Cortex of kidney (tissue), 1 donor: ENCODE measurements at places on chromosomes 3 and 15.

DNA sequence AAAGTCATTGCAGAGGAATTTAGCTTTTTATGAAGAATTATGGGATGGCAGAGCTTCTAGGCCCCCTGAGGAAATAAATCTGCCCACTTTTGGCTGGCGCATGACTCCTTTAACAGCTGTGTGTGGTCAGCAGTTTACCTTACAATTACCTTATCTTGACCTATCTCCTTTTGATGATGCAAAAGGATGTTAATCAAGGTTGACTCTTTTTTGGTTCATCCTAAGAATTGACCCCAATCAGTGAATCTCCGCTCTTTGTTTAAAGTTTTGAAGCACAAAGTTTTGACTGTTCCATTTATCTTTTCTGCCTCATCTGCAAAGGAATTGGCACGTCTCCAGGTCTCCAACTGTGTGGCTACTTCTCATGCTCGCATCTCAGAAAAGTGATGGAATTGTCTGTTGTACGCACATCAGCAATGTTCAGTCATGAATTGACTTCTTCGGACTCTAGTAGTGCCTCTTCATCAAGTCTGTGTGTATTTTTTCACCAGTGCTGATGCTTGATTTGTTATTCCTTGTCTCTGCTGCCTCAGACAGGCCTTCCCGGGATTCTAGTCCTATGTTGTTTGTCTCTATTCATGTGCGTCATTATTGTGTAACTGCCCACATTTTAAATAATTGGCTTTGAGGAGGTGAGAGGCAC, 196.2 kb upstream of the CFAP20DC start:
- no peak for DNase-seq

DNA sequence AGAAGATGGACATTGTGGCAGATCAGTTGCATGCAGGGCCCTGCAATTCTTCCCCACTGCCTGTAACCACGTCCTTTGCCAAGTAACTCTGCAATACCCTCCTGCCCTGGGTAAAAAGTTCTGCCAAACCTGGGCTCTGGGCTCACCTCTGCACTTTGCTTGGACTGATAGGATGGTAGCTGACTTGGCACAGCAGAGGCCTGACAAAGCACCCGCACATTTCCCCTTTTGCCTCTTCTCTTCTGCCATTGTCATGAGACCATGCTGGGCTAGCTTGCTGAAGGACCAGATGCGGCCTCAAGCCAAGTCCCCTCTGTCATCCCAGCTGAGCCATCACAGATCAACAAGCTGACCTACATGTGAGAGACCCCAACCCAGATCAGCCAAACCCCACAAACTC, 122.4 kb downstream of the SMAD6 start:
- no peak for DNase-seq

- no peak for DNase-seq
Observed at GRCh38 chr3:153552887-153553604, 391.0 kb downstream of the RAP2B start.

DNA sequence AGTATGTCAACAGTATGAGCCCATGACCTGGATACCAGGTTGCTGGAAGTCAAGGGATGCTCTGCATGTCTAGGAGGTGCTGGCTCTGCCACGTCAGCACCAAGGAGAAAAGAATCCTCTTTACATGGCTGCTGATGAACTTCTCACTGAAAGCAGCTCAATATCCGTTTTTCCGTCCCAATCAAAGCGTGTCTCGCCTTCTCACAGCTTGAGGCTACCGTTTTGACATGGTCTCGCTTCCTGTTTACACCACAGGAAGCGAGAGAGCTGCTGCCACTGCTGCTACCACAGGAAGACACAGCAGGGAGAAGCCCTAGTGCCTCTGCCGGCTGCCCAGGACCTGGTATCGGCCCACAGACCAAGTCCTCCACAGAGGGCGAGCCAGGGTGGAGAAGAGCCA, 27.3 kb downstream of the STARD5 start:
- no peak for DNase-seq

DNA sequence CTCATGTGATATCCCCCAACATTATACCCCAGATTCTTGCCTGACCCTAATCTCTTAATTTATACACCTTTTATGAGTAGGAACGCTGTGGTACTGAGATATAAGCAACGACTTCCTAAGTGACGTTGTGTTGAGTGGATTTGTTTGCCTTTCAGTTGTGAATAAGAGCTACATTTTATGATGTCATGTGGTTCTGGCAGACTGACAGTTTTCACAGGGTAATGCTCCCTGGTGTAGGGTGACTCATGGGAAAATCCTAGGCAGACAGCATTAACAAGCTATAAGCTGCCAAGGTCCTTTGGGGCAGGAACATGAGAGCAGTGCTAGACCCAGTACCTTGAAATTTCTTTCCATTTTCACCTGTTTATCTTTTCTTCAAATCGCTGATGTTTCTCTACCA, 11.2 kb downstream of the C3orf52 start:
- DNase-seq: no peak

DNA sequence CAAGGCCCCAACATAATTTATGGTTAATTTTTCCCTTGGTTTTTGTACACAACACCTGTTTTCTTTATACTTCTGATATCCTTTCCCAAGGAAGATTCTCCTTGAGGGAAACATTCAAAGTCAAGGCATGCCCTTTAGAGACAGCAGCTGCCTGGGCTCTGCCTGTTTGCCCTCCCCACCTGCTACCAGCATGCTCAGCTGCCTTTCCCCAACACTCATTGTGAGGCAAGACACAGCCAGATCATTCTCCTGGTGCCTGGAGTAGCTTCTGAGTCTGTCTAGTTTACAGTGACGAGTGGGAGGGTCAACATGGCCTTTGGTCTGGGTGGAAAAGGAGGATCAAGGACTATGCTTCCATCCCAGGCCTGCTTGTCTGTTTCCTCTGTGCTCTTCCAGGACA, 132.5 kb downstream of the EPHB1 start:
- no peak for DNase-seq

DNA sequence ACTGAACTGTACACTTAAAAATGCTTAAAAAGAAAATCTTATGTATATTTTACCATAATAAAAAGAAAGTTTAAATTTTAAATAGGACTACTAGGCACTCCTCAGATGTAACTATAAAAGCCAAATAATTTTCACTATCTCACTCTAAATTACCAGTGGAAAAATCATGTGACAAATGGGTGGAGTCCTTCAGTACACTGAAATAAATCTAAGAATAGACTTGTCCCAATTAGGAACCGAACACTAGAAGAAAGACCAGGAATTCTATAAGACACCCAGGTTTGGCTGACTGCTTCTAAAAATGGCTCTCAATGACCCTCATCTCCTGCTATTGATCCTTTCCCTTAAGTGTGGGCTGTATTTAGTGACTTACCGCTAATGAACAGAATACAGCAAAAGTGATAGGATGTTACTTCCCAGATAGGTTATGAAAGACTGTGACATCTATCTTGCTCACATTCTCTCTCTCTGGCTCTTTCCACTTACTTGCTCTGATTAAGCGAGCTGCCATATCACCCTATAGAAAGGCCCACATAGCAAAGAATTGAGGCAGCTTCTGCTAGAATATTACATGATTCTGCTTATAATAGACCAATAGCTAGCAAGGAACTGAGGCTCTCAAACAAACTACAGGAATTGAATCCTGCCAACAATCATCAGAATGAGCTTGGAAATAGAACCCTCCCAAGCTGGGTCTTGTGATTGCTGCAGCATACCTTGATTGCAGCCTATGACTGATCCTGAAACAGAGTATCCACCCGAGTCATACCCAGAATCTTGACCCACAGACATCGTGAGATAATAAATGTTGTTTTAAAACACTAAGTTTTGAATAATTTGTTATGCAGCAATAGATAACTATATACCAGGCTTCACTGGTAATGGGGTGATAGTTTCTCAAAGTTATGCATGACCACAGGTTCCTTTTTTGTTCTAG, 16.9 kb downstream of the TTBK2 start:
- no peak for DNase-seq

DNA sequence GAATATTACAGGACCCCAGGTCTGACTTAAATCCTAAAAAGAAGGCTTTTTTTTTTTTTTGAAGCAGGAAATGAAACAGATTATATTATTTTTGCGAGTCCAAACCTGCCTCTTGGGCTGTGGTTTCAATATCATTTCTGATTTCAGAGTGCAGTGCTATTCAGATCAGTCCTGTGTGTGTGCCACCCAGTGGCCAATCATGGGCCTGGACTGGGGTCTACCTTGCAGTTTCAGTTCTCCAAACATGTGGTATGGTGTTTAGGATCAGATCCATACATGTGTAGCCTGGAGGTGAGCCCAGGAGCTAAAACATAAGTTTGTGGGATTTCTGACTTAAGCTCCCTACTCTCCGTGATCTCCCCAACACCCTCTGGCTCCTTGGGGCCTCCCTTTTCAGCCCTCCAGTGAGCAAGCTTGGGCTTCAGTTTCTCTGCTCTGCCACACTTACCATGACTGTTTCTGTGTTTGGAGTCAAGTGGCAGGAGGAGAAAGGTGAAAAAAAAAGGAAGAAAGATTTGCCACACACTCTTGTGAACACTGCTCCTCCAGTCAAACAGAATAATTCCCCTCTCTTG, 12.1 kb upstream of the THSD4 start:
- no peak for DNase-seq

- no peak for DNase-seq
Observed at GRCh38 chr3:179098388-179099077, 26.9 kb upstream of the ZMAT3 start.

GRCh38 chr3:180990505-180990904, 969 bp upstream of the DNAJC19 start:
- DNase-seq: no peak

DNA sequence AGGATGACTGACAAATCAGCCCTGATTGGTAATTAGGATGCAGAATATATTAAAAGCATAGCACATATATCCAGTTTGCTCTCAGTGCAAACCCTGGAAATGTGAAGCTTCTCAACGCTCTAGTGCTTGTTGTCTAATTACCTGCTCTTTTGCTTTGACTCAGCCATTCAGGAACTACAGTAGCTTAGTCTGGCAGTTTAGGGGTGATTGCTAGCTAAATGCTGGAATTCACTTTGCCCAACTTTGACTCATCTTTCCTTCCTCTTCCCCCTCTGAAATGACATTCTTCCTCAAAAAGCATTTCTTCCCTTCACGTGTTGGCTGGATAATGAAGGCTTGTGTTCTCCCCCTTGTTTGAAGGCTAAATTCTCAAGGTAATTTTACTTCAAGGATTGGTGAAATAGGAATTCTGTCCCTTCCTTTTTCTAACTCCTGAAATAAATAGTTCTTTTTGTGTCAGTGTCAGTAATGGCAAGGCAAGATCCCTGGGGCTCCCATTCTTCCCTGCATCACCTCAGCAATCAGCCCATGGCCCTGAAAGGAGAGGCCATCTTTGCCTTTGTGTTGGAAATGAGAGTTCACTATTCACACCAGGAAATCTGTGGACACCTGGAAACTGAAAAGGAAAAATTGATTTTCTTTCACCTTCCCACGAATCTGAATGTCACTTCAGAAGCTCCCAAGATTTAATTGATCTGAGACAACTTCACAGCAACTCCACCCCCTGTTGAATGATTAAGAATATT, 103.6 kb downstream of the ECT2 start:
- DNase-seq: no peak

GRCh38 chr3:176867681-176868663, 329.3 kb downstream of the TBL1XR1 start:
- DNase-seq: no peak

DNA sequence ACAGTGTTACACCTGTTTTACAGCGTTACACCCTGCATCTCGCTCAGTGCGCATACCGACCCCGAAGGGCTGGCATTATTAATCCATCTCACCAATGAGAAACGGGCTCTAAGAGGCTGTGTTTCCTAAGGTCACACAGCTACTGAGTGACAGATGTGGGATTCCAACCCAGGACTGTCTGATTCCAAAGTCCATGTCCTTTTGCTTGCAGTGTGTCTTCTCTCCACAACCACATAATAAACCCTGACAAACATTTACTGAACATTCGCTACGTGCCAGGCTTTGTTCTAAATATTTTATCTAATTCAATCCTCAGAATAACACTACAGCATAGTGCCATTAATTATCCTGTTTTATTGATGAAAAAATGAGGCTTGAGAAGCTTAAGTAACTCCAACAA, 79.1 kb downstream of the RAB11A start:
- DNase-seq: no peak

- DNase-seq: no peak
Observed at GRCh38 chr15:73716417-73716816, 32.2 kb downstream of the CD276 start.

GRCh38 chr15:64152507-64153387, 1.2 kb downstream of the SNX22 start:
- DNase-seq: no peak

- no peak for DNase-seq
Observed at GRCh38 chr3:114460459-114460858, 166.6 kb downstream of the TIGIT start.

GRCh38 chr3:3798631-3799113, 559 bp upstream of the LRRN1 start:
- no peak for DNase-seq

DNA sequence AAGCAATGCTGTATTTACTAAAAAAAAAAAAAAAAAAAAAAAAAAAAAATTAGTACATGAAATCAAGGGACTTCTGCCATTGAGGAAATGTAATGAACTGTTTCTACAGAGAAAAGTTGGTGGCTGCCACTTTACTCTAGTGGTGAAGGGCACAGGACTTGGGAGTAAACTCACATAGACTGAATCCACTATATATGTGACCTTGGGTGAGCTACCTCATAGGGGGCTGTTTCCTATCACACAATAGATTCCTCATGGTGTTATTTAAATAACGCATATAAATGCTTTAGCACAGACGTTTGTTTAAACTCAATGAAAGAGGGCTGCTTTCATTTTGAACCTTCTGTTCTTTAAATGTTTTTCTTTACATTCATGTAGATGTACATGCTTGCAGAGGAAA, 25.8 kb downstream of the TERC start:
- DNase-seq: no peak

- no peak for DNase-seq
Observed at GRCh38 chr15:100036015-100036414, 302.8 kb upstream of the LYSMD4 start.

DNA sequence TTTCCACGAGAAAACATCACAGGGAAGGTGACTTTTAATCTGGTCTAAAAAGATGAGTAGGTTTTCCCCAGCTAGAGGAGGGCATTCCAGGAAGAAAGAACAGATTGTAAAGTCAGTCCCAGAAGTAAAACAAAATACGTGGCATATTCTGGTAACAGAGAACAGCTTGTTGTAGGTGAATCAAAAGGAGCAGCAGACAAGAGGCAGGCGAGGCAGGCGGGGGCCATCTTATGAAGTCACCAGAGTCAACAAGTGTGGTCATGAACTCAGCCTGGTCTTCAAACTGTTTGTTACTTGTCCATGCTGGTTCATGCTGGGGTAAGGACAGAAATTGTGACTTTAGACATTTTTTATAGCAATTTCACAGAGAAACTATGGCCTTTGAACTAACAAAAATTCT, 4.0 kb upstream of the POPDC2 start:
- no peak for DNase-seq

- DNase-seq: no peak
Observed at GRCh38 chr15:42083605-42083908, 10.8 kb downstream of the PLA2G4D start.
